ENCODE measurements at places on chromosomes 3 and 15.

- DNase-seq = no peak
These were observed 190.0 kb downstream of the PLCH1 start for GRCh38 chr3:155554777-155555451.

DNA sequence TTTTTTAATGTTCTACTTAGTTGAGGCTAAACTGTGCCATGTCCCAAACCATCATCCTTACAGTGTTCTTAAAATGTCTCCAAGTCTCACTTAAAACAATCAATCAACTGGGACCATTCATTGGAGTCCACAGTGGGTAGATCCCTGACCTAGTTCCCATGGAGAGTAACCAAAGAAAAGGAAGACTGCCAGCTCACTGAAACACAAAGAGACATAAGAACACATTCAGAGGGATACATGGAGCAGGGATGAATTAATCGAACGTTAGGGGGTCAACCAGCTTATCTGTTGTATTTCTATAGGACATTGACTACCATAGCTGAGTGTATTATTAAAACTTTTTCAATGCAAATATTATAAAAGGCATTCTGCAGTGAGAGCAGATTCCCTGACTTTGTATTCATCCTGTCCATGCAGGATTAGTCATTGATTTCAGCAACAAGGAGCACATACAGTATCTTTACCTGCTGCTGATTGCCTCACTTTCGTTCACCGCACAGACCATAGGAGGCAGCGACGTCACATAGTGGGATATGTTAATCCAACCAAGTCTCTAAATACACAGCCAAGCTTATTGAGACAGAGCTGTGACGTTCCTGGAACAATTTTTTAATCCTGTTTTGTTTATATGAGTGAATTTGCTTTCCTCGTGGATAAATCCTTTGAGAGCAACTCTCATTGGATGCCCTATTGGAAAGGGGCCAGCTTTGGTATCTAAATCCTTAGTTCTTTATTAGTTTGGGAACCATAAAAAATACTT, 364.9 kb upstream of the RBMS3 start:
- peak; percentile 76 for DNase-seq

GRCh38 chr3:45631486-45631885, 36.9 kb downstream of the LIMD1 start:
- no peak for DNase-seq

DNA sequence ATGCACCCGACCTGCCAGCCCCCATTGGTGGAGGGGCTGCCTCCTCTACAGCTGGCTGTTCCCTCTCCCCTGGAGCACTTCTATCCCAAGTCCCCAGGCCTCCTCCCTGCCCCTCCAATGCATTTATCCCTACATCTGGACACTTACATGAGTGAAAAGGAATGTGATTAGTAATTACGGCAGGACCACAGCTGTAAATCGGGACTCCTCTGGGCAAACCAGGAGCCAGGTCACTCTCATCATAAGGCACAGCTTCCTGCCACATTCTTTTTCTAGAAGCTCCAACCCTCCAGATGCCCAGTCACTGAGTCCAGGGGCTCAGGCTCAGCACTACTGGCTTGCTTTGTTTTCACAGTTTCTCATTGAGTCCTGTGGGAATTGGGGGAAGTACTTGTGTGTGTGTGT, 54.3 kb downstream of the IL20RB start:
- DNase-seq = peak; percentile 78

GRCh38 chr3:58640700-58641372, 25.7 kb downstream of the FAM3D start:
- peak; percentile 77 for DNase-seq

- no peak for DNase-seq
These were observed 23.4 kb upstream of the GREM1 start for GRCh38 chr15:32694222-32694983.

DNA sequence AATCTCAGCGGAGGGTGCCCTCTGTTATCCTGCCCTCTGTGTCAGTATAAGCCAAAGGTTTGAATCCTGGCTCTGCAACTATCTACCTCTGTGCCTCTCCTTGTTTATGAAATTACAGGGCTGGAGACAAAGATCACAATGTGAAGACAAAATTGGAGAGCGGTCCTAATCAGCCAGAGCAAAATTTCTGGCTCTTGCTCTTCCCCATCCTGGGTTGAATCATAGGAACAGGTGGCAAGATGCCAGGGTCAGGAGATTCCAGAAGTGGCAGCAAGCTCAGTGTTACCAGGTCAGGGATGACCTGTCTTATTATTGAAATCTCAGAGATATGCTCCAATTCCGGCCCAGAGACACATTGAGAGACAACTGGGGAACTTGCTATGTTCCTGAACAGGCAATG, 2.3 kb upstream of the CCR2 start:
- no peak for DNase-seq

DNA sequence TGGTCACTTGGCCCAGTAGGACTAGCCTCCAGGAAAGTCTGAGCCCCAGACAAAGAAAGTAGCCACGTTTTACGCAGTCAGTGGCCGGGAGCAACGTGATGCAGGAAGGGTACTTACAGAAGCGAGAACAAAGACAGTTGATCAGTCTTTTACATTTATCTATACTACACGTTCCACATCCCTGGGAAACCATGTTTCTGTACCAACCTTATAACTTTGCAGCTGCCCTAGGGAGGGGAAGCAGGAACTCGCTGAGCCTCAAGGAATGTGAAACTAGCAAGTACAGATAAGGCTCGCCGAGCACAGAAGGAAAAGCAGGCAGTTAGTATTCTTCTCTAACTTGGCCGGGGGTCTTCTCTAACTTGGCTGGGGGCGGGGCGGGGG, 3.4 kb upstream of the KNL1 start:
- no peak for DNase-seq

DNA sequence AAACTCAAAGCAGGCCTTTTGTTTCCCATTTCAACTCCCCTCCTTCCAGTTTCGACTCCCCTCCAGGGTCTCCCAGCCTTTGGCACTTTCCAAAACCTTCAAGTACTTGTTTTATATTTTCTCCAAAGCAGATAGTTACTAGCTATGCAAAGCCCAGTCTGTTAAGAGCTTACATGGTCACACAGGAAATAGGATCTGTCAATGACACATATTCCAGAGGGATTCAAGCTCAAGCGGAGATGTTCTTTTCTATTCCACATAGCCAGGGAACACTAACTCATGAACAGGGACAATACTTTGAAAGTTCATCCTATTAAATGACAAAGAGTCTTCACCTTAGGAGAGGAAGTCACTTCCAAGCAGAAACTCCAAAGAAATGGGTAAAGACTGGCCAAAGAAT, 18.6 kb downstream of the SUCLG2 start:
- no peak for DNase-seq

GRCh38 chr15:98782801-98783200, 134.5 kb downstream of the IGF1R start:
- DNase-seq = no peak

- DNase-seq = peak; percentile 82
These were observed 100.7 kb downstream of the ASB7 start for GRCh38 chr15:100703032-100703578.

- DNase-seq = no peak
These were observed 33.8 kb upstream of the EPHB1 start for GRCh38 chr3:134761213-134761612.

DNA sequence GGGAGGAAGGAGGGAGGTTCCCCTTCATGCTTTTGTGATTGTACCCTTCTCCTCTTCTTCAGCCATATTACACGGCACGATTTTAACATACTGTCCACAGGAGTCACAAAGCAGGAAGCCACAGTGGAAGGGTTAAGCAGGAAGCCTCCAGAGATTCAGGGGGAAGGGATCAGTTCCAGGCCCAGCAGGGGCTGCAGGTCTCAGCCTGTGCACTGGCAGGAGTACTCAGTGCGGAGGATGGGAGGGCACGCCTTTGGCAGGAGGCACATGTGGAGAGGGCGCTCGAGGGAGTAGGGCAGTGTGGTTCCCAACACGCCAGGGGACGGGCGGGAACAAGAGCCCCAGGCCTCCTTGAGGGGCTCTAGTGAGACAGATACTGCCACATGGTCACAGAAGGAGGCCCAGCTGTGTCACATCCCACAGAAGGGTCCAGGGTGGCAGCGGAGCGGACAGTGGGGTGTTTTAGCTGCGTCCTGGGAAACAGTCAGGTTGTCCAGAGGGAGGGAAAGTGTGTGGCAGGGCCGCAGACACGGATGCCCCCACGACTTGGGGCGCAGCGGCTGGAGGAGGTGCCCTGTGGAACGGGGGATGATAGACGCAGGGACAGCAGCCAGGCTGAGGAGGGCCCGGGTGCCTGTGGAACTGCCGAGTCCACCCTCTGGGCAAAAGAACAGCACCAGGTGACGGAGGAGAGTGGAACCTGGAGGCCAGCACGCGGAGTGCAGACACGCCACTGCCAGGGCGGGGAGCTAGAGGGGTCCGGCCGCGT, 77.5 kb downstream of the CHSY1 start:
- DNase-seq = no peak

GRCh38 chr3:105967117-105967516, 98.3 kb upstream of the CBLB start:
- peak; percentile 74 for DNase-seq

DNA sequence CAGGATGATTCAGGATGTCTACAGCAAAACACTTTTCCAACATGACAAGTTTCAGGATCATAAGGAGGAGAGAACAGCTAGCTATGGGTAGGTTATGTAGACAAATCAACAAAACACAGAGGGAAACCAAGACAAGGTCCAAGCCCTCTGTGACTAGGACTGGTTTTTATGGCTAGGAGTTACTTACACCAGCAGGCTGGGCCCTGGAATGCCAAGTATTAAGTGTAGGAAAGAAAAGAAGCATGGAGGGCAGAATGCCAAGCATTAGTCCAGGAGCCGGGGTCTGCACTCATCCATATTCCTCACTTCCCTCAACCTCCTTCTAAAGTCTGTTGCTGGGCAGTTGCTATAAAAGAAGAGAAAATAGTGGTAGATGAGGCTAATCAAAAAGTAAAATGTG, 35.3 kb upstream of the PPP2R3A start:
- peak; percentile 30 for DNase-seq

- DNase-seq = peak; percentile 63
These were observed 32.9 kb upstream of the MBNL1 start for GRCh38 chr3:152235709-152236298.

GRCh38 chr3:46931631-46932331, 44.8 kb downstream of the CCDC12 start:
- no peak for DNase-seq

- DNase-seq = no peak
These were observed 819 bp upstream of the PLXNB1 start for GRCh38 chr3:48430708-48431101.

Data from fibroblast of upper back skin (primary cell).